Kidney epithelial cell (primary cell): ENCODE measurements at places on chromosomes 12 and 14.

- DNase-seq, result no peak
These were observed 69.1 kb downstream of the SMOC1 start for GRCh38 chr14:69948351-69948750.

DNA sequence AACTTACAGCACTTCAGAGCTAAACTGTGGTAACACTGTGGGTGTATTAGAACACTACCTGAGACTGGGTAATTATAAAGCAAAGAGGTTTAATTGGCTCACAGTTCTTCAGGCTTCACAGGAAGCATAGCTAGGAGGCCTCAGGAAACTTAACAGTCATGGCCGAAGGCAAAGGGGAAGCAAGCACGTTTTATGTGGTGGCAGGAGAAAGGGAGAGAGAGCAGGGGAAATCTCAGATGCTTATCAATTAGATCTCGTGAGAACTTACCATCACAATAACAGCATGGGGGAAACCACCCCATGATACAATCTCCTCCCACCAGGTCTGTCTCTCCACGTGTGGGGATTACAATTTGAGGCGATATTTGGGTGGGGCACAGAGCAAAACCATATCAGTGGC is 512.6 kb downstream of the RERGL start:
- DNase-seq, result no peak

GRCh38 chr14:101456246-101457175 is 104.8 kb upstream of the DIO3 start:
- no peak for DNase-seq

DNA sequence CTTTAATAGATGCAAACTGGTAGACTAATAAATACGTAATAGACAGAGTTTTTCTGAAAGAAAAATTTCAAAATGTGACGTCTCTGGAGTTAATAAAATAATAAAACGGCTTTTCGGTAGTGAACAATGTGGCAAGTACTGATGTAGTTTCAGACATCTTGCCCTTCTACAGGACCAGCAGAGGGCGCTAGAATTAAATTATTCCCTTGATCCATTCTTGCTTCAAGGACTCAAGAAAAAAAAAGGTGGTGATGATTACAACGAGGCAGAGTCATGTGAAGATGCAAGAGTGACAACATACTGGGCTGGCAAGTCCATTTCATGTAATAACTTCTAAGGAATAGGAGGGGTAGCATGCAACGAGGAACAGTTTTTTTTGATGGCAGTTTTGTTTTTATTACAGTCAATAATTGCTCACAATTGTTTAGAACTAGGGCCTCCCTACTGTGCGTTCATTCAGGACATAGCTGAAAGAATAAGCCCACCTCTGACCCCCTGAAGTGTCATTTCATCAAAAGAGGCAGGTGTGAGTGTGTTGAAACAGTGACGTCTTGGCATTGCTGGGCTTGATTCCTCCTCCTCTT is 101.0 kb upstream of the GZMB start:
- DNase-seq, result peak; percentile 19

DNA sequence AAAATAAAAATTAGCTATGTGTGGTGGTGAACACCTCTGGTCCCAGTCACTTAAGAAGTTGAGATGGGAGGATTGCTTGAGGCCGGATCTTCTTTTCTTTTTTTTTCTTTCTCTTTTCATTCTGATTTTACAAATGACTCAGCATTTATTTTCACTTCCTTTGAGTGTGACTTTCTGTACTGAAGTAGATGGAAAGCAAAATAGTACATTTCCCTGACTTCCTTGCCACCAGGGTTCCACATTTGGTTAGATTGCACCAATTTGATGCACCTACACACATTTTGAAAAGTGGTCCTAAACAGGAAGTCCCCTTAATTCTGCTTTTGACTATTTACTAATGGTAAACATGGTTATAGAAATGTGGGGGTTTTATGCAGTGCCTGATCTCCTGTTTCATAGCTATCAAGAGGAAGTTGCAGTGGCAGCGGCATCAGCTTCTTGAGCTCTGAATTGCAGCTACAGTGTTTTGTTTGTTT is 13.0 kb upstream of the LEMD3 start:
- no peak for DNase-seq

DNA sequence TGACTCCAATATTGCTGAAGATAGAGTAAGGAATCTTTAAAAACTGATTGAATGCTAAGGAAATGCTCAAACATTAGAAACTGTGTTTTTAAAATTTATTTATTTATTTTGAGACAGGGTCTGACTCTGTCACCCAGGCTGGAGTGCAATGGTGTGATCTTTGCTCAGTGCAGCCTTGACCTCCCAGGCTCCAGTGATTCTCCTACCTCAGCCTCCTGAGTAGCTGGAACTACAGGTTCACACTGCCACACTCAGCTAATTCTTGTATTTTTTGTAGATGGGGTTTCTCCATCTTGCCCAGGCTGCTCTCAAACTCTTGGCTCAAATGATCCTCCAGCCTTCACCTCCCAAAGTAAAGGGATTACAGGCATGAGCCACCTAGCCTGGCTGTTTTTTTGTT is 3.3 kb upstream of the DCAF5 start:
- no peak for DNase-seq

GRCh38 chr14:99534863-99535262 is 53.7 kb downstream of the CCNK start:
- peak; percentile 57 for DNase-seq

- DNase-seq, result no peak
These were observed 19.4 kb downstream of the A2ML1 start for GRCh38 chr12:8841778-8842177.

- no peak for DNase-seq
These were observed 29.1 kb upstream of the LRTM2 start for GRCh38 chr12:1791104-1791841.

DNA sequence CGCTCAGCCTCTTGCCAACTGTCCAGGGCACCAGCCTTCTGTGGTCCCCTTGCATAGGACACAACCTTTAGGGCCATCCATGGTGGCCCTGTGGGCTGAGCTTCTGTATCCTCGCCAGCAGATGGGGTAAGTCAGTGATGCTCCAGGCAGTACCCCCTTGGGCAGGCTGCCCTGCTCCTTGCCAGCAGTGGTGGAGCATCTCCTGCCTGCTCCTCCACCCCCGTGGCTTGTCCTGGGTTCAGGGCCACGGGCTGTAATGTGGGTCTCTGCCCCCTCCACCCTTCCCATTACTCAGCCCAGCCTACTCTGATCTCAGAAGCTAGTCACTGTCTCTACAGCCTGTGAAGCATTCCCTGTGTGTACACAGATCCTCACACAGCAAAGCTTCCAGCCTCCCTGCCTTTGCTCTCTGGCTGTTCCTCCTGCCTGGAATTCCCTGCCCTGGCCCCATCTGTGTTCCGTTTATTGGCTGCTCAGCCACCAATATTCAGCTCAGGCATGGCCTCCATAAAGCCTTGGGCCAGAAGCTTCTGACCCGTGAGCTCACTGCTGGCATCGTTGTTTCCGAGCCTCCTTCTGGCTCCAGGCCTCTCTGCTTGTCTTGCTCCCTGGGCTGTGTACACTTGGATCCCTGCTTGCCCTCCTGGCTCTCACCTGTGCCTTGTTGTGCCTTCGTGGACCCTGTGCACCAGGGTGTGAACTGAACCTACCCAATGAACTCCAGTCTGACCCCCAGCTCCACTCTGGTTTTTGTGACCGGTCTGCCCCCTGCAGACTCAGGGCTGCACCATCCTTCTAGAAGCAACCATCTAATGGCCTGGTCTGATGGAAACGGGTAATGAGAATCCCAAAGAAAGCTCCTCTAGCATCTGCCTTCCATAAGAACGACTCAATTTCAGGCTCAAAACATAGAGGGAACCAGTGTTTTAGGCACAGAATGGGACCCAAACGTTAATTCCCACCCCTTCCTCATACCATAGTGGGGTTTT is 177.0 kb upstream of the PRMT8 start:
- DNase-seq, result no peak

DNA sequence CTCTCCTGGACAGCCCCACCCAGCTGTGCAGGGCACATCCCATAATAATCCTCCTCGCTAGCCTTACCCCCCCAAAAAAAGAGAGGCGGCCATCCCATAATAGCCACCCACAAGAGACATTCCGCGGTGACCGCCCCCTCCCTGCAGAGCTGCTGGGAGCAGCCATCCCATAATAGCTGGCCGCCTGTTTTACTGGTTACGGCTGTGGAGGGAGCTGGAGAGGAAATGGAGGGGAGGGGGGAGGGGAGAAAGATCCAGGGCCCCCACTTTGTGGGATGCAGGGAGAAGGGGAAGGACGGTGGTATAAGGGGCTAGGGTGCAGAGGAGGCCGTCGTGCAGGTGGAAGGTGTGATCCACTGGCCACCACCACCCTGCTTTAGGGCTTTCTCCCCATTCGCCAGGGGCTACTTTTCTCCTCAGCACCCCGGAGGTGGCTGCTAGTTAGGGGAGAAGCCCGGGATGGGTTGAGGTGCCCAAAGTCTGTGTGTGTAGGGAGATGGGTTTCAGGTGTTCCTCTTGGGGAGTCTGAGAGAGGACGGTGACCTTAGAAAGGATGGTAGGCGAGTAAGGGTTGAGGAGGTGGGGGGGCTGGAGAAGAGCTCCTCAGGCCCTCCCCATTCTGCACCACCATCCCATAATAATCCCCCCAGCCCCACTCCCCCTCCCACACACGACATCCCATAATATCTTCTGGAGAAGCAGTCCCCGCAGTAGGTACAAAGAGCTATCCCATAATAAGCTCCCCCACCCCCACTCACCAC is 6.0 kb upstream of the CHD4 start:
- DNase-seq, result no peak

DNA sequence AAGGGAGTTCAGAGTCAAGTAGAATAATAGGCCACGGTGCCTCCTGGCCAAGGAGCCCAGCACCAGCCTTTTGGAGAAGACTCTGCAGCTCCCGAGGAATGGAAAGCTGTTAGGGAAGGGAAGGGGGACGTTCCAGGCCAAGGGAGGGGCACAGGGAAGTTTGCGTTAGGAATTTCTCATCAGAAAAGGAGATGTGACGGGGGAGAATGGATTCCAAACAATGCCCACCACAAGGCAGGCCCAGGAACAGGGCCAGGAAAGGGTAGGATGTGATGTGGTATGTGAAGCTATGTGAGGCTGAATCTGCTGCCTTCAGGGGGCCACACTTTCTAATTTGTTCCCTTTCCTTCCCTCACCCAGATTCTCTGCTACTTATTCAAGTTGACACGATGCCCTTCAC is 46.0 kb downstream of the DGLUCY start:
- no peak for DNase-seq

GRCh38 chr14:91315844-91316267 is 71.4 kb upstream of the GPR68 start:
- no peak for DNase-seq

DNA sequence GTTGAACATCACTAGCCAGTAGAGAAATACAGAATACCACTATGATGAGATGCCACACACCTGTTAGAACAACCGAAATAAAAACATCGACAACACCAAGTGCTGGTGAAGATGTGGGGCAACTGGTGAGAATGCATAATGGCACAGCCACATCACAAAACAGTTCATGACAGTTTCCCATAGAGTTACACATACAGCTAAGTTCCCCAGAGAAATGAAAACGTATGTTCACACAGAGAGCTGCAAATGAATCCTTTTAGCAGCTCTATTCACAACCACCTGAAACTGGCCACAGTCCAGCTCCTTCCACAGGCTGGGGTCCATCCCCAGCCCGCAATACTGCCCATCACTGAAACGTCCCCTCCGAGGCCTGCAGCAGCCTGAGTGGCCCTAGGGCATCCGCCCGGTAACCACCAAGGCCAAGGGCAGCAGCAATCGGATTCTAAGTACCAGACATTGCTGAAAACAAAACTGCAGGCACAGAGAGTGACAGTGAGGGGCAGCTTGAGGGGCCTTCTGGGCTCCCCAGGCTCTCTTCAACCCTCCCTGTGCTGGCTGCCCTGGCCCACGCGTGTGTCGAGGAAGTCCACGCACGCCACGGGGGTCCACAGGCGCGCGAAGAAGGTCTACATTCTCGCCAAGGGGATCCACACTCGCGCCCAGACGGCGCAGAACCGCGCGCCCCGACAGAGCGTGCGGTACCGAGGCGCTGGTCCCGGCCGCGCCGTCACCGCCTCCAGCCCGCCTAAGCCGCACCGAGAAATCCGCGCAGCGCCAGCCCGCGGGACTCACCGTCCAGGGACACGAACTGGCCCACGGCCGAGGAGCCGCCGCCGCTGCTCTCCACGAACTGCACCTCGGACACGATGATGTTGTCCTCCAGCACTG is 903 bp downstream of the BRF1 start:
- DNase-seq, result no peak

DNA sequence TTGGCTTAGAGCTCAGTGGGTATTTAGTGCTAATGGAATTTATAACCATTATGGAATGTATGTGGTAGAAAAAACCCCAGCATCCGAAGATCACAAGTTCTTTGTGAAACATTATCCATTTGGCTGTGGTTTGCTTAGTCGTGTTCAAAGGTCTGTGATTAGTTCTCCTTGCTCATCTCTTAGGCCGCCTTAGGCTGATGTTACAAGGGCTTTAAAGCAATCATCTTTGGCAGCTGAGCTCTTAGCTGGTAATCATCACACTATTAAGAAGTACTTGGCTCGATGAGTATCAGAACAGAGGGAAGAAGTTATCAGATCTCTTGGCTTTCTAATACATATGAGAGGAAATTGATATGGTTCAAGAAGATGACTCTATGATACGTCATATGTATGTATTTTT is 124.1 kb upstream of the E2F7 start:
- peak; percentile 29 for DNase-seq

DNA sequence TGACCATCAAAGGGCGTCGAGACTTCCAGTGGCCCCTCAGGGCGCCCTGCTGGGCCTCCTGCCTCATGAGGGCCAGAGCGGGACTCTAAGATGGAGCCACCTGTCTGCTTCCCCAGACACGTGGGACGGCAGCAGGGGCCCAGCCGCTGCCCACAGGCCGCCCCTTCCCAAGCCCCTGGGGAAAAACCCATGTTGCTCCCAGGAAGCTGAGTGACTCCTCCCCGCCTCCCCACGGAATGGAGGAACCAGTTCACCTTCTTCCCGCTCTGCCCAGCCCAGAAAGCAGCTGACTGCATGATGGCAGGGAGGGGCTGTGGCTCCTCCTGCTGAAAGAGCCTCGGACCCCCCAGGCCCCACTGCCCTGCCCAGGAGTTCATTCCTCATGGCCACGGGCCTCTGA is 14.9 kb downstream of the RAB35 start:
- DNase-seq, result no peak

DNA sequence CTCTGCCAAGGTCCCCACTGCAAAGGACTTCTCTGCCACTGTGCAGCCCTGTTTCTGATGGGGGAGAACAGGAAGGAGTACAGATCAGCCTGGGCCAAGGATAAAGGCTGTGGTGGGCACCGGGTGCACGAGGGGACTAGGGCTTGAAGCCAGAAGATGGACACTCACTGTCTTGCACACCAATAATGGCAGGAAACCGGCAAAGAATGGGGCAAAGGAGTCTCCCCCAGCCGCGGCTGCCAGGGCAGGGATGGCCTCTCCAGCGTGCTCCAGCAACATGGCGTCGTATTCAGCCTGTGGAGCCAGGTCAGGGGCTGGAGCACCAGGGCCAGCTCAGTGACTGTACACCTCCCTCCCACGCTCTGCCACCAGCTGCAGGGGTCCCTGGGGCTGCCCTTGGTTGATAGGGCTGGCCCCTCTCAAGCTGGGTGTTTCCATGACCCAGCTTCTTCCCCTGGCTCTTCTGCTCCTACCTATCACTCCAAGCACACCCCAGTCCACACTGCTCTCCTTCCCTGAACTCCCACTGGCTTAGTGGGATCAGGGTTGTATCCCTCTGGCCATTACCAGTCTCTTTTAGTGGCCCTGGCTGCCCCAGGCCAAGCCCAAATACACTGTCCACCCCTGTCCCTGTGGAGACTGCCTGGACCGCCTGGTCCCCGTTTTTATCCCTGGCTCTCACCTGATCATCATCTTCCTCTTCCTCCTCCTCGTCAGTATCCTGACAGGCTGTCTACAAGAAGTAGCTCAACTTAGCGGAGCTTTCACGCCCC is 6.3 kb downstream of the IPO4 start:
- no peak for DNase-seq

- no peak for DNase-seq
These were observed 8.3 kb downstream of the OR4K17 start for GRCh38 chr14:20118795-20119194.
